ENCODE measurements at places on chromosomes 16 and 17.

- DNase-seq = peak; percentile 91
Measured at GRCh38 chr16:88924834-88925539, 52.0 kb downstream of the CBFA2T3 start.

DNA sequence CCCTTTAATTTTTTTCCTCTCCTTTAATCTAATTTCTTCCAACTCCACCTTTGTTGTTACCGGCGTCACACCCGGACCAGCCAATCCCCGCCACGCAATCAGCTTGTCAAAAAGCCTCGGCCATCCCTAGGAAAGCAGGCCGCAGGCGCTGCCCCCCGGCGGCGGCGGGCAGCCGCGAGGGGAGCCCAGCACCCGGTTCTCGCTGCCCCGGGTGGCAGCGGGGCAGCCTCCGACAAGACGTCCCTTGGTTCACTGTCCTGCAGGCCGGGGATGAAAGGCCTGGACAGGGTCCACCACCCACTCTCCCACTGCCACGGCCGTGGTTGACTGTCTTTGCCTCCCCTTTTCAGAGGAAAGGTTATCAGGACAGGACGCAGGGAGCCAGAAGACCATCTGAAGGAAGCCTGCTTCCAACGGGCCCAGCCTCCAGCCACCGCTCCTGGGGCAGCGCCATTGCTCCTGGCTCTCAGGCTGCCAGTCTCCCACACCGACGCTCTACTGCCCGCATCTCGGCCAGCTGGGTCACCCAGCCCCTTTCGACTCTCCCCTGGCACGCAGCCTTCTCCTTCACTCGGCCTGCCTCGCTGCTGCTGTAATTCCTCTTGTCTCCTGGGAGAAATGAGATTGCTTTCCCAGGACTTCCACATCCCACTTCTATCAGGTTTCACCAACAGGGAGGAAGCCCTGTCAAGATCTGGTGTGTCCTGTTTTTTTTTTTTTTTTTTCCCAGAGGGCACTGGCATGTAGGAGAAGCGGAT is 2.8 kb upstream of the UBTF start:
- DNase-seq = peak; percentile 81

DNA sequence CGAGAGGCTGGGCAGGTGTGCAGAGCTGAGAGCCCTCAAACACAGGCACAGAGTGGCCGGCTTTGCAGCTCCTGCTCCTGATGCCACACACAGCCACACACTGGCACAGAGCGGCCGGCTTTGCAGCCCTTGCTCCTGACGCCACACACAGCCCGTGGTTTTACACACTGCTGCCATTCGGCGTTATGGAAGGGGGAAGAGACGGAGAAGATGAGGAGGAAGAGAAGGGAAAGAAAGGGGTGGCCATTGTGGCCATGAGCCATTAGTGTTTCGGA is 26.8 kb downstream of the WSCD1 start:
- no peak for DNase-seq

DNA sequence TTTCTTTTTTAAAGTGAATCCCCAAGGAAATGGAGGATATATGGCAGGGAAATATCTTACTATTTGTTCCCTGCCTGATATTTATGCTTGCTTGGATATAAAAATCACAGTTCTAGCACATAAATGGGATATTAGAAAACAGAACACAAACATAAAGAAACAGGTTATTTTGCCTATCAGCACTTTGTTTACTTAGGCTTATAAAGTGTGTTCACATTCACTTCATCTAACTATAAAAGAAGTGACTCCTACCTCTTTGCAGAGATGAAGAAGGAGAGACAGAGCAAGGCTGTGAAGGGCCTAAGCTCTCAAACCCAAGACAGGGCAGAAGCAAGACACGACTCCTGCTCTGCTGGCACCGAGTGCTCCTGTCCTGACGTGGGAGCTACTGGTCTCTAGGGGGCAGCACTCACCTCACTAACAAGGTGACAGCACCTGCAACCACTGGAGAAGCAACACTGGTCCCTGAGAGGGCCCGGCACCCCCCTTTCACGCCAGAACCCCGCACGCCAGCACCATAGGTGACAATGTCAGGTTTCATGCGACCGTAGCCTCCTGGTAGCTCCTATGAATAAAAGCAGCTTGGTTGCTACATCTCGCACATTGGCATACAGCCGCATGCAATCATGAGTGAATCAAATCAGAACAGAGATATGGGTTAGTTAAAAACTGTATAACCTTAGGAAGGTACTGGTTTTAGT is 32.0 kb downstream of the MBTPS1 start:
- DNase-seq = peak; percentile 75

DNA sequence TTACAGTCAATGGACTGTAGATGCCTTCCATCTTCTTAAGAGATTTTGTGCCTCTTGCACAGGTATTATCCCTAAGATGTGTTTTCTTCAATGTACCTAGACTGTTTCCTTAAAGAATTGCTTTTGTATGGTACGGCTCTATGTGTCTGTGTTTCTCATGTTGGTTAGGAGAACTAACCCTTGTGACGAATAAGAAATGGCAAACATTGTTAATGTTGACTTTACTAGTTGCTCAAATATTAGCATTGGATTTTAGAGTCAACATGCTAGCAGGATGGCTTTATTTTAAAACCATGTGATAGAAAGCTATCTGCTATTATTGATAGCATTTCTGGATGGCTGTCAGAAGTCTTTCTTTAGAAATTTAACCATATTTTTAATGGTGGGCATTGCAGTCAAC is 34.5 kb downstream of the WWOX start:
- no peak for DNase-seq

- no peak for DNase-seq
Measured at GRCh38 chr17:33664116-33664840, 371.2 kb upstream of the ASIC2 start.

DNA sequence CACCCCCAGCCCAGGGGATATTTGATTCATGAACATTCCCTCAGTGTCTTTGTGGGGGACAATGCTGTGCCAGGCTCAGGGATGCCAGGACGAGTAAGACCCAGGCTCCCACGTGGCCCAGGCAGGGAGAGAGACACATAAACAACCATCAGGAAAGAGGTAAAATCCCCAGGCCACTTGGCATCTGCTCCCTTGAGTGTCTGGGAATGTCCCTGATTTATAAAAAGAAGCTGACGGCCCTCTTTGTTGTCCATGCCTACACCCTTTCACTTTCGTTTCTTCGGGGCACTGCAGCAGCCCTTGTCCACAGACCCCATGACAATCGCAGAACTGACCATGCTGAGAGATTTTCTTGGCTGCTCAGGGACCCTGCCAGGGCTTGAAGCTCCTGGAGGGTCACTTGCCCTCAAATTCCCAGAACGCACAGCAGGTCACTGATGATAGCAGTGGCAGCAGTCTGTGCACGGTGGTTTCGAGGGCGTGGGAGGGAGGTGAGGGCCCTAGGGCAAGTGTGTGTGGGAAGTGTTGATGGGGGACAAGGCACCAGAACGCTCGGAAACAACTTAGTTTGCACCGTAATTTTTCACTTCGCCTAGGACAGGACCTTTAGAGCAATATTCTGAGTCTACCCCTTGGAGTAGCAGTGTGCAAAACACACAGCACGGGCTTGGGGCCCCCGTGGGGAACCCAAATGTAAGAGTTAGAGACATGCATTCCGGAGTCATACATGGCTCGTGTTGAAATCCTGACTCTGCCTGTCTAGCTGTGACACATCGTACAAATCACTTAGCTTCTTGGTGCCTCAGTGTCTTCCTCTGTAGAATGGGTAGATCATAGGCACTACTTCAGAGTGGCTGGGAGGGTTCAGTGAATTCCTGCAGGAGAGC is 4.7 kb downstream of the NOD2 start:
- DNase-seq = peak; percentile 81

DNA sequence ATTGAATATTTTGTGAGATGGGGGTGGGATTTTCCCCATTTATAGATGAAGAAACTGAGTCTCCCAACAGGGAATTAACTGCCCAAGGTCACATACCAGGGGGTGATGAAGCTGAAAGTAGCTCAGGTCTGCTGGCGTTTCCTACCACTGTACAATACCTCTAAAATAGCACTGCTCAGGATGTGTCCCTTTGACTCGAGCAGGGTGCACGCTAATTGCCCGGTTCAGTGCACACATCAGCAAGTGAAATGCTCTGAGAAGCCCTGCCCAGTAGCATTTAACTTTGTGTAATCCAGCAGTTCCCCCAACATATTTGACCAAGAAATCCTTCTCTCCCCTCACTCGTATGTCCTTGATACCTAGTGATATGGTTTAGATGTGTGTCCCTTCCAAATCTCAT is 50.1 kb upstream of the DDX52 start:
- DNase-seq = peak; percentile 78

- no peak for DNase-seq
Measured at GRCh38 chr16:80517846-80518245, 22.9 kb upstream of the DYNLRB2 start.

GRCh38 chr16:80656711-80657150 is 115.9 kb downstream of the DYNLRB2 start:
- DNase-seq = no peak

DNA sequence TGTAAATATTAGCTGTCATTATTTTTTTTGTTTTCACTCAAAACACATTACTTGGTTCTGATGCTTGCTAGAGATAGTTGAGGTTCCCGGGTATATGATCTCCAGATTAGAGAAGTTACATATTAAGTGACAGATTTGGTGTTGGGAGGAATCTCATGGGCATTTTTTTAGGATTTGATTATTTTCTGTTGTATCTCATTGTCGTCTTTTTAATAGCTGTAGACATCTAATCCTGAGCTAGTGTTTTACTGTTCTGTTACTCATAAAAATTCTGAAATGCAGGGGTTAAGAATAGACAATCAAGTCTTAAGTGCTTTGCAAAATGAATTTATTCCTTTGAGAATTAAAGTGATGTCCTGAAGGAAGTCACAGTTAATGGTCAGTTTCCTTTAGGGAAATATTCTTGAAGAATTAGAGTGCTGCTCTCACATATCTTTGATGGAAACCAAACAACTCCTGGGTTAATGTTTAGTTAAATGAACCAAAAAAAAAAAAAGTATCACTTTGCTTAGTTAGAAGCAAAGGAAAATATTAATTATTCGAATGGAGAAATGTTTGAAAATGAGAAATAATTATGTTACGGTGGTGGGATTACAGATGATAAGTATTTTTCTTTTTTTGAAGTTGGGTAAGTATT is 251.7 kb upstream of the CACNG5 start:
- peak; percentile 19 for DNase-seq

DNA sequence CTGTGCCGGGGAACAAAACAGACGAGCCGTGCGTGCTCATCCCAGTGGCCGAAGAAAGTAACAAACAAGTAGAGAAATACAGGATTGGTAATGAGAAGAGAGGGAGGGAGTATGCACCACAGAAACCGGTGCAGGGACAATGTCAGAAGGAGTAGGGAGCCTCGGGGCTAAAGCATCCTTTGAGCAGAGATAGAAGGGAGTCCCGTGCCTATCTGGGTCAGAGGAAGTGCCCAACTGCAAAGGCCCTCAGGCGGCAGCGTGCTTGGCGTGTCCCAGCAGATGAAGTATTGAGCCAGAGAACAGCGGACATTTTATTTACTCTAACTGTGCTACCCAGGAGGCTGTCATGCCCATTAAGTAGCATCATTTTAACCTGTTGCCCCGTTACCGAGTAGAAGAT is 114.9 kb upstream of the CACNG5 start:
- DNase-seq = no peak

GRCh38 chr16:30437511-30438046 is 7.7 kb upstream of the DCTPP1 start:
- no peak for DNase-seq

GRCh38 chr17:76046064-76046463 is 19.0 kb upstream of the EVPL start:
- DNase-seq = peak; percentile 23

GRCh38 chr17:16480995-16481394 is 11.0 kb downstream of the LRRC75A start:
- DNase-seq = no peak

DNA sequence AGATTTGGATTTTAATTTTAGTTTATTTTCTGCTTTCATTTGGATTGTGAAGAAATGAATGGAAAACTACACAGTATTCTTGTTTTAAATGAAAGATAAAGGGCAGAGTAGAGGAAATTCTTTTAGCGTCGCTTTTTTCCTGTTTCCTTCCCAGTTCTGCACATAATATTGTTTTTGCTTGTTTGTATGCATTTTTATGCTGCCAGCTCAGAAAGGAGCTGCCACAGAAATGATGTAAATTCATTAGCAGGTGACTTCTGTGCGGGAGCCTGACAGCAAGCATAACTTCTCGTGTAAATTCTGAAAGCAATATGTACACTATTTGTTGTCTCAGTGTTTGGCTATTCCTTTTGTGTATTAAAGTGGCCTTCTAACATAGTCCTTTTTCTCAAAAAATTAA is 234.6 kb downstream of the PHKB start:
- no peak for DNase-seq

DNA sequence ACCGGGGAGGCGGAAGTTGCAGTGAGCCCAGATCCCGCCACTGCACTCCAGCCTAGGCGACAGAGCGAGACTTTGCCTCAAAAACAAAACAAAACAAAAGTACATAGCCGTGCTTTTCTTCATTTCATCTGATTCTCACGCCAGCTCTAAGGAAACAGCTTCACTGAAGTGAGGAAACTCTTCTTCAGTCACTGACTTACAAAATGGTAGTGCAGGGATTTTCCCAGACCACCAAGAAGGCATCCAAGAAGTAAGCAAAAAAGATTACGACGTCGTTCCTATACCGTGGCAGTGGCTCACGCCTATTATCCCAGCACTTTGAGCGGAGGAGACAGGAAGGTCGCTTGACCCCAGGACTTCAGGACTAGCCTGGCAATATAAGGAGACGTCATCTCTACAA is 40.4 kb upstream of the SLFN13 start:
- no peak for DNase-seq

DNA sequence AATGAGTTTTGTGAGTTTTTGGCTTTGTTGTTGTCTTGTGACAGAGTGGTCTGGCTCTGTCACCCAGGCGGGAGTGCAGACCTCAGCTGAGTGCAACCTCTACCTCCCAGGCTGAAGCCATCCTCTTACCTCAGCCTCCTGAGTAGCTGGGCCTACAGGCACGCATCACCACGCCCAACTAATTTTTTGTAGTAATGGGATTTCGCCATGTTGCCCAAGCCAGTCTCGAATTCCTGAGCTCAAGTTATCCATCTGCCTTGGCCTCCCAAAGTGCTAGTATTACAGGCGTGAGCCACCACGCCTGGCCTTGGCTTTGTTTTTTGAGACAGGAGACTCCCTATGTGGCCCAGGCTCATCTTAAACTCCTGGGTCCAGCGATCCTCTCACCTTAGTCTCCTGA is 15.1 kb downstream of the CRK start:
- no peak for DNase-seq

DNA sequence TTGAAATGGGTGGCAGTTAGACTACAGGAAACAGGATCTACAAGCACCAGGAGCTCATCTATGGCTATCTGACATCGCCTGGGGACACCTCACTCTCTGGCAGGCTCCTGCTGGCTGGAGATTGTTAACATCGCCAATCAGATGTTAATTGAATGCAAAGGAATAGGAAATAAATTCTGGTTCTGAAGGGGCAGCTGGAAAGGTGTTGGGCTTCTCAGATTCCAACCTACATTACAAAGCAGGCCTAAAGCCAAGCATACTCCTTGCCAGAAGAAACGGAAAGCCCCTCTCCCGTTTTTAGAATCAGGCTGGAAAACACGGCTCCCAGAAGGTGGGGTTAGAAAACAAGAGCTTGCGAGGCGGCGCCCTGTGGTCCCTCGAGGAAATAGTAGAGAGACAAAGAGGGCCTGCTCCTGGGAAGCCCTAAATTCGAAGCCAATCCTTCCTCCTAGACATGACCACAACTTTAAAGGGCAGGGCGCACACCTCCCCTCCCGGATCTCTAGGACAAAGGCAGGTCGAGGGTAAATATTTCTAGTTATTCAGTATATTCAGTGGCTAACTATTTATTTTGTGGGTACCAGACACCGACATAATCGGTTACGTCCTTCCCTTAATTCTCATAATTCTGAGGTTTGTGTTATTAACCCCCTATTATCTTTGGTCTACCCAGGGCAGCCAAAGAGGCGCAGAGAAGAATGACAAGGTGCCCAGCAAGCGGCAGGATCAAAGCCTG is 763 bp upstream of the TOM1L1 start:
- DNase-seq = peak; percentile 40

- DNase-seq = no peak
Measured at GRCh38 chr17:76083536-76084182, 4.7 kb downstream of the ZACN start.

All from kidney tubule cell (primary cell).